ENCODE measurements at places on chromosomes 11 and 22.

- no peak for DNase-seq
These were observed 638 bp upstream of the TENM4 start for GRCh38 chr11:79441461-79441875.

DNA sequence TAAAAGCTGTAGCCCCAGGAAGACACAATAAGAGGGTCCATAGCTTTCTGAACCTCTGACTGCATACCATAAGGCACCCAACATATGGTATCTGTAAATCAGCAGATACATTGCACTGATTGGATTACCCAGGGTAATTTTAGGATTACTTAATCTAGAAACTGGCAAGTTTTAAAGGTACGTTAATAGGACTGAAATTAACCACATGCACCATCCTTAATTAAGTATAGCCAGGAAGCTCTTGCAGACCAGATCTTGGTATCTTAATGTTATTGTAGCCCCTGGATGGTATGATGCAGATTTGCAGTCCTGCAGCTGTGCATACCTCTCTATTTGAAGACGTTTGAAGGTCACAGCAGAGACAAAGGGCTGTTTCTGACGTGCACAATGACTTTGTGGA, 72.8 kb downstream of the ARHGAP42 start:
- DNase-seq: no peak

DNA sequence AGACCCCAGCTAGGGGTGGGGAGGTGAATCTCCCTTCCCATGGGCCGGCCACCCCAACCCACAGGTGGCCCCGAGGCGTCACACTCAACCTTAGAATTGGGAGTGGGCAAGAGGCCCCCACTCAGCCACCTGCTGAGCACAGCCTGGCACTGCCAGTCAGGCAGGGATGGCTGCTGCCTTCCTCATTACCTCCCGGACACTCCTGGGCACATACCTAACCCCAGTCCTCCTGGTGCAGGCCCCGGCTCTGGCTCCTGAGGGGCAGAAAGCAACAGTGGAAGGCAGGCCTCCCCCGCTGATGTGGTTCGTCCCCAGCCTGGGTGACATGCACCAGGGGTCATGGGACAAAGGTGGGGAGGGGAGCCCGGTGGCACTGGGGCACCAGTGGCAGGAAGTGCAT, 103.6 kb downstream of the MPPED1 start:
- DNase-seq: no peak

DNA sequence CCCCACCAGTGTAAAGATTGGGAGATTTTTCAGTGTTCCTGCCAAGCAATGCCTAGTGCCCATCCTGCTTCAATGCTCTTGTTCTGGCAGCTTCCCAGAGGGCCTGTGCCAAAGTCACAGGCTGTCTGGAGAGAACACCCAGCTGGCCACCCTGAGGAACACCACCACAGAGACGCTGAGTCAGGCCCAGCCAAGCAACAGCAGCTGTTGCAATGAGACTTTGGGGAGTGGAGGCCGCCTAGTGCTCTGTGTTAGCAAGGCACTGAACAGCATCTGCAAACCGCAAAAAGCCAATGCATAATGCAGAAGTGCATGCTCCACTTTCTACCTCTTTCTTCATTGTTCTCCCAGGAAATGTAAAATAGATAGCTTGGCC, 168.1 kb downstream of the NXPE2 start:
- no peak for DNase-seq

DNA sequence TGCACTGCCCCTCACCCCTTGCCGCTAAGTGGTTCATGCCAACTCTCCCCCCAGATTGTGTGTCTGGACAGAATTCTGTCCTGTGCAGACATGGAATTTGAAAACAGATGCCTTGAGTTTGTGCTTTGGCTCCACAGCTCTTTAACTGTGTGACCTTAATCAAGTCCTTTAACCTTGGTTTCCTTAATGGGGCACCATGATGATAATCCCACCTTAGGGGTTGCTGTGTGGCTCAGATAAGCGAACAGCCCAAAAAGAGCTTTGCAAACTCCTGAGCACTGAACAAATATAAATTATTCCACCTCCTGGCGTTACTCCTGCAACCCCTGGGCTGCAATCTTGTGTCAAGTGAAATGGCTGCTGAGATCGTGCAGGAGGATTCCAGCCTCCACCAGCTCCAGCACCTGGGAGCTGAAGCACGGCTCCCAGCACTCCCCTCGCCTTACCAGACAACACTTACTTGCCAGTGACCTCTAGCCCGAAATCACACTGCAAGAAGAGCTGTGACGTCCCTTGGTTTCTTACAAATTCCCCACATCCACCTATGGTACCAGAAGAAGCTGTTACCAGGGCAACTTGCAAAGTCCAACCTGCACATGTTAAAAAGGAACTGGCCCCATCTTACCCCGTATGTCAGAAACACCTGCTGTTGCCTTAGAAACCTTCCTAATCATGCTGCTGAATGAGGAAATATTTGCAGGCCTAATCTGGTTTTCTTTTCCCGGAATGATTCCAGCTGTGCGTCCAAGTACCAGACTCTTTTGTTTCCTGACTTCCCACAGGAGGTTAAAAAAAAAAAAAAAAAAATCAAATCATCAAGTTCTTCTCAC, 13.2 kb downstream of the VPS37C start:
- no peak for DNase-seq

DNA sequence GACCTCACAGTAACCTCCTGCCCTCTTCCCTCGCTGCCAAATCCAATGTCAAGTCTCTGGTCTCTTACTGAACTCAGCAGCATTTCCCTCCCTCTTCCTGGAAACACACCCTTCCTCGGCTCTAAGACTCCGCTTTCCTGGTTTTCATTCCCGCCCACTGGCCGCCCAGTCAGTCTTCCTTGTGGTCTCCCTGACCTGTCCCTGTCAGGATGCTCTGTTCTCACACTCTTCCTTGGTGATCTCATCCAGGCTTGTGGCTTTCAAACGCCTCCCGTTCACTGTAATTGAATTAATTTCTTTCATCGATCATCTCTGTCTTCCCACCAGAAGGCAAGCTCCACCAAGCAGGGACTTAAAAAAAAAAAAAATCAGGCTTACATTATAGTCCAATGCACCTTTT, 33.5 kb downstream of the MYO18B start:
- DNase-seq: no peak

DNA sequence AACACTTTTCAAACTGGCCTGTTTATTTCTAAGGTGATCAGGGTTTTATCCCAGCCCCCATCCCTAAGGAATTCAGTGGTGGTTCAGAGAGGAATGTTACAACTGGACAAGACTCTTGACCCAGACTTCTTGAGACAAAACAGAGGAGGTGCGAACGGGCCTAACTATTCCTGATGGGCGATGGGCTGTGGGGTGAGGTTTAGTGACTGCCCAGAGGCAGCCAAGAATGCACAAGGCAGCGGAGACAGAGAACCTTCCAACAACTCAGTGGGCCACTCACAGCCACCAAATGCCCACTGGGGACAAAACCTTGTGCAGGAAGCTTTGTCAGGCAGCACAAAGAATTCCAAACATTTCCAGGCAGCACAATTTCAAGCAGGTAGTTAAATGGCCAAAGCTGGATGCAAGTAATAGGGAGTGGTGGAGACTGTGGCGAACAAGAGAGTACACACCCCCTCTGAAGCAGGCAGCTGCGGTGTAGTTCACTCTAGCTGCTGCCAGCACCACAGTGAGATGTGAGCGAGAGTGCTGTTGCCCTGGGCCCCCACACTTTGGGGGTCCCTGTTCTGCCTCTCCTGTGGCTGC, 29.2 kb downstream of the SCUBE1 start:
- DNase-seq: no peak

DNA sequence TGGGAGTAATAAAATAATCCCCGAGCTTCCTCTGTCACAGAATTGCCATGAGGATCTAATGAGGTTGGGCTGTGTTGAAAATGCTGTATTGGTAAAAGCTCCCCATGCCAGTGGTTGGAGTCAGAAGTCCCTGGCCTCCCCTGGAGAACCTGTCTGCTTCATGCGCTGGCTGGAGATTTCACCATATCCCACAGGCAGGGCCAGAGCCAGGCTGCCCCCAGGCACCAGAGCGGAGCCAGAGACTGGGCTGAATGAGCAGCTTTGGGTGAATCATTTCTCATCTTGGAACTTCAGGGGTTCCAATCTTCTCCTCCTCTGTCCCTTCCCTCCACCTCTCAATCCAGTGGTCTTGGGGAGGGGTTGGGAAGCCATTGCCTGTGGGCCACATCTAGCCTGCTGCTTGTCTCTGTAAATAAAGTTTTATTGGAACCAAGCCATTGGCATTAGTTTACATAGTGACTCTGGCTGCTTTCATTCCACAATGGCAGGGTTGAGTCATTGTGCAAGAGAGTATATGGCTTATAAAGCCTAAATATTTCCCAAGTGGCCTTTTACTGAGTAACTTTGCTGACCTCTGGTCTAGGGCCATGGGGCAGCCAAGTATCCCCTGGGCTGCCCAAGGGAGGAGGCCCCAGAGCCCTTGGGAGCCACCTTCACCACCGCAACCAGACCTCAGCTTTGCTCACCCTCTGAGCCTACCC, 35.2 kb downstream of the LRRC10B start:
- no peak for DNase-seq

- DNase-seq: no peak
These were observed 33.1 kb upstream of the CBX7 start for GRCh38 chr22:39185601-39186012.

DNA sequence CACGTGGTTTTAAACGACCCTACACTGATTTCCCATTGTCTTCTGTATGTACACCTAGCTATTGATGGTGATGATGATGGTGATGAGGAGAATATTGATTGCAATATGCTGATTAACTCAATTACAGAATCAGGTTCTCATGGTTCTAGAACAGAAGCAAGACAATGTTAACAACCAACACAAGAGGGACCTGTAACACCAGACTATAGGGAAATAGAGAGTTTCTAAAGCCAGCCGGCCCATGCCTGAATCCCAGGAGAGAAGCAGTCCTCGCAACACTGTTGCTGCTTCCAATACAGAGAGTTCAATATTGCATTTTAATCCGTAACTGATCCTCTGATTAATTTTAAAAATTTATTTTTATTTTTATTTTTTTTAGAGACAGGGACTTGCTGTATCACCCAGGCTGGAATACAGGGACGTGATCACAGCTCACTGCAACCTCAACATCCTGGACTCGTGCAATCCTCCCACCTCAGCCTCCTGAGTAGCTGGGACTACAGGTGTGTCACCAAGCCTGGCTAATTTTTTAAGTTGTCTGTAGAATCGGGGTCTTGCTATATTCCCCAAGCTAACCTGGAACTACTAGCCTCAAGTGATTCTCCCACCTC, 22.2 kb upstream of the UBASH3B start:
- DNase-seq: no peak

DNA sequence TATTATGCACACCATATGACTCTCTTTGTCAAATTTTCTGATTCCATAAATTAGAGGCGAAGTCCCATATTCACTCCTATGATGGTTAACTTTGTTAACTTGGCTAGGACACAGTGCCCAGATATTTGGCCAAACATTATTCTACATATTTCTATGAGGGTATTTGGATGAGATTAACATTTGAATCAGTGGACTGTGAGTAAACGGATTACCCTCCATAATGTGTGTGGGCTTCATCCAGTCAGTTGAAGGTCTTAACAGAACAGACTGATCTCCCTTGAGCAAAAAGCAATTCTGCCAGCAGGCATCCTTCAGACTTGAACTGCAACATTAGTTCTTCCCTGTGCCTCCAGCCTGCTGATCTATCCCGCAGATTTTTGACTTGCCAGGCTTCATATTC, 69.9 kb downstream of the FZD4 start:
- no peak for DNase-seq

DNA sequence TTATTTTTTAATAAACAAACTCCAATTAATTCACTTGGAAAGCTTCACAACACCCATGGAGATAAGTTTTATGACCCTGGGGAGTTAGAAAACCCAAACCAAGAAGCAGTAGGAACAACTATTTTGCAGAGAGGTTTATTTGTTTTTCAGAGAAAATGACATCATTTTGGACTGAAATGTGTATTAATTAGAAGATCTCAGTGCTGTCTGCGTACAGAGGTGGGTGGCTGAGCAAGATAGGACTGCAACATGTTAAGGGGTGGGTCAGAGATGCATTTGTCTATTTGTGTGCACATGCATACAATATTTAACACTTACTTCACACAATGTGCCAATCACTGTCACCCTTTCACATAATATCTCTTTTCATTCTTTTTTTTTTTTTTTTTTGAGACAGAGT, 1.1 kb downstream of the SCGB1A1 start:
- DNase-seq: no peak

GRCh38 chr22:39392341-39392948, 7.1 kb upstream of the TAB1 start:
- no peak for DNase-seq

- DNase-seq: no peak
These were observed 282.7 kb upstream of the CCDC179 start for GRCh38 chr11:23143022-23143421.

DNA sequence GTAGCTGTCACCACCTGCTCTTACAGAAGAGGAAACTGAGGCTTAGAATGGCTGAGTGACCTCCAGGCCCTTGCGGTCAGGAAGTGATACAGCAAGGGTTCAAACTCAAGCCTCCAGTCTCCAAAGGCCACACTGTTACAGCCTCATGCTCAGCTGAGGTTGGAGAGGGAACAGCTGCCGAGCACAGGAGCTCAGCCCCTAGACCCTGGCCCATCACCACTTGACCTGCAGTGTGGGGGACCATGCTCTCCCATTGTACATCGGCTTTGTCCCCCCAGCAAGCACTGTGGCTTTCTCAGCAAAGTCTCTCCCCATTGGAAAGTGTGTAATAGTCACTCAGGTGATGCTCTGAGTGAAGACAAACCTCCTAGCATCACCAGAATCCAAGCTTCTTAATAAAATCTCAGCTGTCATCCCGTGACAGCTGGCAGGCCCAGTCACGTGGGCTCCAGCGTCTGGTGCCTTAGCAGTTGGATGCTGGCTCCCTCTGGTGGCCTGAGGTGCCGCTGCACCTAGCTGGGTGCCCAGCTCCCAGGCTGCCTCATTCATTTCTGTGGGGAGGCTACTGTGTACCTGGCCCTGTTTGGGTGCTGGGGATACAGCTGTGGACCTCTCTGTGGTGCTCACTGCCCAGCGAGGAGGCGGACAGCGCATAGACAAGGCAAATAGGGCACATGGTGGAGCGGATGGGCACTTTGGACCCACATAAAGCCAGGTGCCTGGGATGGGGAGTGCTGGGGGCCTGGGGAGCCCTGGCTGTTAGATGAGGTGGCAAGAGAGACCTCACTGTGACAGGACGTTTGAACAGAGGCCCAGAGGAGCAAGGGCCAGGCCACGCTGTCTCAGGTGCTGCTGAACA, 19.1 kb upstream of the MYRF start:
- peak; percentile 64 for DNase-seq

- no peak for DNase-seq
These were observed 8.2 kb upstream of the CCDC188 start for GRCh38 chr22:20159076-20159475.

GRCh38 chr22:20456722-20457076, 19.1 kb upstream of the SCARF2 start:
- no peak for DNase-seq

DNA sequence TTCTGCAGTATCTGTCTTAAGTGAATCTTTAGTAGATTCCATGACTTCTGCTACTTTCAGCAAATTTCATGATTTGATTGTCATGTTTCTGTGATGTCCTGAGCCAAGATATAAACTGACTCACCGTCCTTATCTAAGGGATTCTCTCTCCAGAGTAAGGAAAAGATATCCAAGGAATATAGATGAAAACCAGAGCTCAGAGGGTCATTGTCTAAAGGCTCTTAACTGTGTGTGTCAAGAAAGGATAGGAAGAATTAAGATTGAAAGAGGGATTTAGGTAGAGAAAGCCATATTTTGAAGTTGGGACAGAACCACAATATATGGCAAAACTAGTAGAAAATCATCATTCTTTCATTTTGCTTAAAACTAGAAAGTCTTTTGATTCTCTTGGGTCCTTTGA, 50.7 kb downstream of the PPME1 start:
- DNase-seq: no peak

Data from stimulated activated CD4-positive, alpha-beta T cell treated with anti-CD3 and anti-CD28 coated beads, Interleukin-12 subunit alpha, Interleukin-12 subunit beta, amount 100 ng/mL, for 24 hours (primary cell).